HFFc6 (cell line): ENCODE measurements at places on chromosomes 6 and 20.

DNA sequence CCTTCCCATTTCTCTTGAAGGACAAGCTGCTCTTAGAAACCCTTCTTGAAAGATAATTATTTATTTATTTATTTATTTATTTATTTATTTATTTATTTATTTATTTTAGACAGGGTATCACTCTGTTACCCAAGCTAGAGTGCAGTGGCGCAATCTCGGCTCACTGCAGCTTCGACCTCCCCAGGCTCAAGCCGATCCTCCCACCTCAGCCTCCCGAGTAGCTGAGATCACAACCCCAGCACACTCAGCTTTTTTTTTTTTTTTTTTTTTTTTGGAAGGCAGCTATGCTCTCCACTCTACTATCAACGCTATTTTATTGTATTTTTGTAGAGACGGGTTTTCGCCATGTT, 1.2 kb upstream of the HEBP2 start:
- DNase-seq: no peak

DNA sequence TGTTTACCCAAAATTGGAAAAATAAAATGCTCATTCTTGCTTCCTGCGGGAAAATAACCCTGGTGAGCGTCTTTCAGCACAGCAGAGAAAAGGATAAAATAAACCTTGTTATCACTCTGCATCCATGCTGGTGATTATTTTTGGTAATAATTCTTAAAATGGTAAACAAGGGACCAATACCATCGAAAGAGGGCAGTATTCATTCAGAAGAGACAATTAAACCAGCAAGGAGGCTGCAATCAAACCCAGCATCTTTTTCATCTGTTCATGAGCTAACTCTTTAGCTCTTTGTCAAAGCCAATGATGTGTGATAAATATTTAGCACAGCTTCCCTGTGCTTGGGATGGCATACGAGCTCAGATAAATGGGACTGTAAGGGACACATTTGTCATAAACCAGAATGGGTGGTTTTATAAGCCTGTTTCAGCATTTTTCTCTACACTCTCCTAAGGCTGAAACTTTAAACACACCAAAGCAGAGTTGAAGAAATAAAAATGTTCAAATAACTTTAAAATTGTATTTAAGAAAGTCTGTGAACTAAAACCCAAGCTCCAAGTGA, 34.4 kb downstream of the CDH26 start:
- DNase-seq: peak; percentile 30

- no peak for DNase-seq
Observed at GRCh38 chr20:33927724-33928123, 66.0 kb upstream of the RALY start.

- peak; percentile 85 for DNase-seq
Observed at GRCh38 chr6:3176562-3177355, 19.4 kb upstream of the TUBB2A start.

- DNase-seq: no peak
Observed at GRCh38 chr6:30732237-30732943, 10.1 kb downstream of the FLOT1 start.

- peak; percentile 34 for DNase-seq
Observed at GRCh38 chr6:159682295-159682694, 10.7 kb downstream of the SOD2 start.

DNA sequence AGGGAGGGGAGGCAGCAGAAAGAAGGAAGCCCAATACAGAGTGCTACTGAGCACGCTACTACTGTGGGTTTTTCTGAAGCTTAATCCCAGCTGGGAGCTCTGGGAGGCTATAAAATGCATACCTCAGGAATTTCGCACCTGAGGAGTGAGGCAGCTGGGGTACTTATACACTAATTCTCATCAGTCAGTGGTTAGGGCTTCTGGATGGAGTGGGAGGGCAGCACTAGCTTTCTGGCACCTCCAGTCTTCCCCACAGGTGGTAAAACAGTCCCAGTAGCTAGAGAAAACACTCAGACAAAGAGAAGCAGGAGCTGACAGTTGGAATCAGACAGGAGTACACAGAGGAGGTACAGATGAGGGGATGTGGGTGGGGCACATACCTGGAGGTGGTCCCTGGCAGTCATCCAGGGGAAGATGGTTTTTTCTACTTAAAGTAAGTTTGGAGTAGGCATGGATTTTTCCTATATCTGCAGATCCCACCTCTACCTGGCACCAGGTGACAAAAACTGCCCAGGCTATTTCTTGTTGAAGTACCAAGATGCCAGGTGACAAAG, 37.8 kb downstream of the CPXM1 start:
- DNase-seq: no peak

DNA sequence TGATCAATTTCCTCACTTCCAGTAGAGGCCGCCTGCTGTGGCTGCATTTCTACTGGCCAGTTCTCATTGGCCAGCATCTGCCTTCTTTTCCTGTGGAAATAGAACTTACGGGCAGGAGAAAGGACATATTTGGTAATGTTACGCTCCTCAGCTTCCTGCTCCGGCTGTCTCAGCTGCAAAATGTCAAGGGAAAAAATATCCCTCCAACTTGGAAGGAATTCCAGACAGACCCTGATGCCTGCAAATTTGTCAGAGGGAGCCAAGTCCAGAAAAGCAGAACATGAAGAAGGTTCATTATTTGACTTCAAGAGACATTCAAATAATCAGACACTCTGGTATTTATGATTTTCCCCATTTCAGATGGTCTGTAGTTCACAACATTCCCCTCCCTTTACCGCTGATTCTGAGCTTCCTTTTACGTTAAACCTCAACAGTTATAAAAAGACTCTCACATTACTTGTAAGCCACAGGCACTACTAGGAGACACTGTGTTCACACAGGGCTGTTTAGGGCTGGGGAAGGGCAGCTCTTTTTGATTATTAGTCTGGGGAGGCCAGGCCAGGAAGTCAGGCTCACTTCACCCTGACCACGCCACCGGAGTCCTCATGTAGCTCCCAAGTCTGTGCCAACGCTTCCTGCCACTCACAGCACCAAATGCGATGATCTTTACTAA, 179.6 kb upstream of the CCN2 start:
- DNase-seq: no peak

- peak; percentile 55 for DNase-seq
Observed at GRCh38 chr6:38436726-38437465, 202.8 kb downstream of the BTBD9 start.

DNA sequence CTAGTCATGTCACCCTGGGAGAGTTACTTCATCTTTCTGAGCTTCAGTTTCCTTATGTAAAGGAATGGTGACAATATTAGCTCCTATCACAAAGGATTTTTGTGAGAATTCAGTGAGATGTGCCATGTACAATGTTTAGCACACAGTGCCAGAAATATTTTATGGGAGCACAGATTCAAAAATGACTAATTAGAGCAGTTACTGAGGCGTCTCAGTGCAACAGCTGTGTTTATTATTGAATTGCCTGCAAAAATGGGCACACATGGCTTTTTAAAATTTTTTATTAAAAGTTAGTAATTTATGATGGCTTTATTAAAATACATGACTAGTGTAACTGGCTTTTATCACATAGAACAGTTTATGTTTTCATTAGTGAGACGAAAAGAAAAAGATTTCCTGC, 134.3 kb upstream of the AHI1 start:
- DNase-seq: no peak

GRCh38 chr20:1900321-1900801, 5.2 kb downstream of the SIRPA start:
- DNase-seq: peak; percentile 73

DNA sequence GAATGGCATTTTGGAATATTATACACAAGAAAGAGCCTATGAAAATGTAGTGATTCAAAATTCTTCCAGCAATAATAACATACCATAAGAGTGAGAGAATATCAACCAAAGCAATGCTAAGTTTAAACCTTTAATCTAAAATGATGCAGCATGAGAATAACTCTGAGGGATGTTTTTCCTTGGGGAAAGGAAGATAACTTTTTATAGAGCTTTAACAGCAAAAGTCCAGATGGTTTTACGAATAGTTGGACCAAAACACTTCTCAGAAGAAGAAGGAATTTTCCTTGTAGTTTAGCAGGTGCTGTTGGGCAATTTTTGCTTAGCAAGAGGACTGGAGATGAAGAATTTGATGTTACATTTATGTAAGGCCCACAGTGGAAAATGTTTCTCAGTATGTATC, 1503.2 kb downstream of the HACE1 start:
- DNase-seq: no peak

- no peak for DNase-seq
Observed at GRCh38 chr20:62430866-62431447, 3.6 kb upstream of the RBBP8NL start.

- DNase-seq: peak; percentile 26
Observed at GRCh38 chr6:169101981-169102380, 151.7 kb downstream of the THBS2 start.

GRCh38 chr6:8415280-8415679, 20.1 kb downstream of the SLC35B3 start:
- no peak for DNase-seq
